KBM-7 (cell line): ENCODE measurements at places on chromosomes 11 and 22.

GRCh38 chr11:40273192-40273732, 1186.2 kb downstream of the LRRC4C start:
- DNase-seq = no peak

DNA sequence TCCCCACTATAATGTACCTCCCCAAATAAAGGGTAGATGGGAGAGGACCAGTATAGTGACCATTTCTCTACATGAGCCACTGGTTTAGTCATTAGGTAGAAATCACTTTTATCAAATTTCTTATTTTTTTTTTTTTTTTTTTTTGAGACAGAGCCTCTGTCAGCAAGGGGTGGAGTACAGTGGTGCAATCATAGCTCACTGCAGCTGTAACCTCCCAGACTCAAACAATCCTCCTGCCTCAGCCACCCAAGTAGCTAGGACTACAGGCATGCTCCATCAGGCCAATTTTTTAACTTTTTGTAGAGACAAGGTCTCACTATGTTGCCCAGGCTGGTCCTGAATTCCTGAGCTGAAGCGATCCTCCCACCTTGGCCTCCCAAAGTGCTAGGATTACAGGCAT, 322.4 kb downstream of the TTC28 start:
- DNase-seq = no peak

- no peak for DNase-seq
Observed at GRCh38 chr11:29231586-29231985, 785.2 kb downstream of the KCNA4 start.

- DNase-seq = no peak
Observed at GRCh38 chr11:19995145-19995544, 165.1 kb downstream of the DBX1 start.

- no peak for DNase-seq
Observed at GRCh38 chr11:446891-447290, 3.2 kb upstream of the PTDSS2 start.

DNA sequence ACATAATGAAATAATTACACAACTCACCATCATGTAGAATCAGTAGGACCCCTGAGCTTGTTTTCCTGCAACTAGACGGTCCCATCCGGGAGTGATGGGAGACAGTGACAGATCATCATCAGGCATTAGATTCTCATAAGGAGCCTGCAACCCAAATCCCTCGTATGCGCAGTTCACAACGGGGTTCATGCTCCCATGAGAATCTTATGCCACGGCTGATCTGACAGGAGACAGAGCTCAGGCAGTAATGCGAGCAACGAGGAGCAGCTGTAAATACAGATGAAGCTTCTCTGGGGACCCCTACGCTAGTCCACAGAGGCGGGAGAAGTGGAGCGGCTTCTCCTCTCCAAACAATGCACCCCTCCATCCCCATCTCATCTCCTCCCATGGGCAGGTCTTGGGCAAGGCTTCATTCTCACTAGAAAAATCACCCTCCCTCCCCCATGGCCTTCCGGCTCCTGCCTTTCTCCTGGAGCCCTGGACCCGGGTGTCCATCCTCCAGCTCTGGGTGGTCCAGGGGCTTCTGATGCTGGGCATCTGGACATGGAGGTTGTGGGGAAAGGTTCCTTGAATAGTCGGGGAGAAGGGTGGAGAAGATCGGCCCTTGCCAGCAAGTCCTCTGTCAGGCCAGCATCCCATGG, 16.2 kb upstream of the RAC2 start:
- no peak for DNase-seq

DNA sequence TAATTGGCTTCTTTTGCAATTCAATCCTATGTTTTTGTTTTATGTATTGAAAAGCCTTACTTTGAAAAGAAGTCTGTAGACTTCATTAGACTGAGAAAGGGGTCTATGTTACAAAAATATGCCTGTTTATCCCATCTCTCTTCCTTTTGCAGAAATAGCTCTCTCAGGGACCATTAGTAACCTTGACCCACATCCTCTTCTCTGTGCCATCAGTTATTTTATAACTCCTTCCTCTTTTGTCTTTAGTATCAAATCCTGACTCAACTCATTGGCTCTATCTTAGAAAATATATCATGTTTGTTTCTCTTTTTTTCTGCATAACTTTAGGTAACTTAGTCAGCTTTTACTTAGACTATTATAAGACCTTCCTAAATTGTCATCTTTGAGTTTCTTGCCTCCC, 20.3 kb downstream of the ZC3H12C start:
- peak; percentile 35 for DNase-seq

- DNase-seq = peak; percentile 11
Observed at GRCh38 chr11:59247531-59248227, 35.0 kb upstream of the MPEG1 start.

DNA sequence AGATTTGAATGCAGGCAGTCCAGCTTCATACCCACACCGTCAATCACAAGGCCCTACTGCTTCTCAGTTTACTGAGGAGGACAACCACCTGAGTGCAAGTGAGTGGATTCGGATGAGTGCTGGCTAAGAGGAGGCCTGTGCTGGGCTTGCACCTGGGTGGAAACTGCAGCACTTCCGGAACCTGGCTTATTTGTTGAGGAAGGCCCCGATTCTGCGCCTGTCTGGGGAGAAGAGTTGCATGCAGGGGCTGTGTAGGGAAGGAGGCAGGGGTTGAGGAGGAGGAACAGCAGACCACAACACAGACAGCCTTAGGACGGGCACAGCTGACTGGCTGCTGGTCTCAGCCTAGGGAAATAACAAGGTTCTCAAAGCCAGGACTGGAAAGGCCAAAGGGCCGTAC, 20.8 kb downstream of the ABTB2 start:
- no peak for DNase-seq

GRCh38 chr11:94675813-94676212, 92.3 kb upstream of the AMOTL1 start:
- DNase-seq = no peak

- no peak for DNase-seq
Observed at GRCh38 chr11:93118276-93118675, 79.5 kb downstream of the SLC36A4 start.

DNA sequence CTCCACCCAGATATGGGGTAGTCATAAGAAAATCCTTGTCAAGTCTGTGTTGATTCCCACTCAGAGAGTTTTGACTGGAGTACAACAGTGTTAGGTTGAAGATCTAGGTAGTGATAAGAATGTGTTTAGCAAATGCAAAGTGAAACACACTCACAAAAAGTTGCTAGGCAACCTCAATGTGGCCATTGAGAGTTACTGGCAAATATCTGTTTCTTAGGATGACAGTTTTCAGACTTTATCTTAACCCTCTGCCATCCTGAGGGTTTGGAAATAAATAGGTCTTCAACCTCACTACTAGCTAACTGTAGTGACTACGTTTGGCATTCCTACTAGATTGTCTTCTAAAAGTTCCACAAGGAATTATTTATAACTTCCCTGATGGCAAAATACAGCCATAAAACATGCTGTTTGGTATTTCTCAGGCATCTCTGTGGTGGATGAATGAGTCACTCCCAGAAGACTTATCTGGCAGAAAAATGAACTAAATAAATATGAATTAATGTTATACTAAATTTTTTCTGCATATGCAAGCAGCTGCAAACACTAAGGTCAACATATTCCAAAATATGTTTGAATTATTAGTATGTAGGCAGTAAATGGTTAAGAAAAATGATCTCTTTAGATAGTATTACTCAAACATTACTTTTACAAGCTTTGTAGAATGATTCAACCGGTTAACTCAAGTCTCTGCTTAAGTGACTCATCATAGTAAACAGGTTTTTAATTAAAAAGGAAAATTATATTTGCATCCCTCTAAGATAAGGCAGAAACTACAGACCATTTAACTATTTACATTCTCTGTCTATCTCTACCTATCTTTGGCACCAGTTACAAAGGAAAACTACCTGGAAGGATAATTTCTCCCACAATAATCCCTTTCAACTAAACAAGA, 17.1 kb upstream of the SYTL2 start:
- DNase-seq = no peak

DNA sequence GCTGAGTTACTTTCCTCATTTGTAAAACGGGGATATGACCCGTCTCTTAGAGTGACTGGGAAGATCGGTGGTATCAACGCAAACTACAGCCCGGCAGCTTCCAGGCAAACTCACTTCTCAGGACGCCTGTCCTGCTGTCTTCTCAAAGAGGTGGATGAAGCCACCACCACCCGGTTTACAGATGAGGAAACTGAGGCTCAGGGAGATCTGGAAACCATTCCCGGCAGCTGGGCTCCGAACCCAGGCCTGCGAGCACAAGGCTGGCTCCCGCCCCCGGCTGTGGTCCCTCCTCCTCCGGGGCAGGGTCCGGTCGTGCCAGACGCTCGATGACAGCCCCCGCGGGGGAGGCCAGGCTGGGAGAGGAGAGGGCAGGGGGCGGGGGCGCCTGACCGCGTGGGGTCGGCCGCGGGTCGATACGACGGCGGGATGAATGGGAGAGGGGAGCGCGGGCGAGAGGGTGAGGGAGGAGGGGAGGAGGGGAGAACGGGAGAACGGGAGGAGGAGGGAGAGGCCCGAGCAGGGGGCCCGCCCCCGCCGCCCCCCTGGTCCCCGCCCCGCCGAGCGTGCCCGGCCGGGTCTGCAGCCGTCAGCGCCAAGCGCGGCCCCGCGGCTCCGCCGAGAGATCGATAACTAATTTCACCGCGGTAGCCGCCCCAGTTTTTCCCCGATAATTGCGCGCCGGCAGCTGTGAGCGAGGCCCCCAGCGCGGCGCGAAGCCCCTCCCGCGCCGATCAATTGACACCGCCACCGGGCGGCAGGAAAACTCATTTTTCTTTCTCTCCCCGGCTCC, 14.0 kb downstream of the IGLL1 start:
- peak; percentile 32 for DNase-seq

DNA sequence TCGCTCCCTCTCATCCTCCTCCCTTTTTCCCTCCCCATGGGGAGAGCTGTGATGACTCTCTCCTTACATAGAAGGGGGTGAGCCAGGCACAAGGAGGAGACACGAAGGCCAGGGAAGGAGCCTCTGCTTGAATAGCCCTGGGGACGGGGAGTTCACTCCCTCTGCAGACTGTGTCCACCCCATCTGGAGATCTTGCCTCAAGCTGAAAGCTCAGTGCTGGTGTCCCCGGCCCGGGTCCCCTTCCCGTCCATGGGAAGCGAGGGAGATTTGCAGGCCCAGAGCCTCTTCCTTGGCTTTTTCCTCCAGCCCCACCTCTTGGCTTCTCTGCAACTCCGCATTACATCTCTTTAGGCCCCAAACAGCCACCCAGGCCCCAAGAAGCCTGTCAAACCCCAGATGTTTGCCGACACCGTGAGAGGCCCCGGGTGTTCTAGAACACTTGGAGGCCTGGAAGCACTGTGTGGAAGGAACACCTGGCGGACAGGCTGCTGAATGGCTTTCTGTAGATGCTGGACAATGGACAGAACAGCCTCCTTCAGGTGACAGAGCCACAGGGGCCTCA, 32.3 kb downstream of the LINC01488 start:
- no peak for DNase-seq

DNA sequence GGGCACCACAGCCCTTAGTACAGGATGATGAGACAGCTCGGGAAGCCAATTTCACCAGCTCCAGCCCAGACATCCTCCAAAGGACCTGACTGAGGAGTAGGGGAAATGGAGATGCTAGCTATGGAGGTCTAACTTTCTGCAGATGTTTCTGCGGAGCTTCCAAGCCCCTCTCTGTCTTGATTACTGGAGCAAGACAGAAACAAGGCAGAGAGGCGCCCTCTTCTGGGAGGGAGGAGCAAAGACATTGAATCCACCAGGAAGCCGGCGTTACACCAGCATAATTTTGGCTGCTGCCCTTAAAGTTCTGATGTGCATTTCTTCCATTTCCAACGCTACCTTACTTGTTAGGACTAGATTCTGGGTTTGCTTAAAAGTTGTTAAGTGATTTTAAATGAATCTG, 107.3 kb upstream of the HSD17B12 start:
- DNase-seq = peak; percentile 59

- no peak for DNase-seq
Observed at GRCh38 chr22:40684728-40685127, 5.4 kb downstream of the MCHR1 start.

GRCh38 chr22:49663311-49663711, 164.4 kb downstream of the BRD1 start:
- no peak for DNase-seq

DNA sequence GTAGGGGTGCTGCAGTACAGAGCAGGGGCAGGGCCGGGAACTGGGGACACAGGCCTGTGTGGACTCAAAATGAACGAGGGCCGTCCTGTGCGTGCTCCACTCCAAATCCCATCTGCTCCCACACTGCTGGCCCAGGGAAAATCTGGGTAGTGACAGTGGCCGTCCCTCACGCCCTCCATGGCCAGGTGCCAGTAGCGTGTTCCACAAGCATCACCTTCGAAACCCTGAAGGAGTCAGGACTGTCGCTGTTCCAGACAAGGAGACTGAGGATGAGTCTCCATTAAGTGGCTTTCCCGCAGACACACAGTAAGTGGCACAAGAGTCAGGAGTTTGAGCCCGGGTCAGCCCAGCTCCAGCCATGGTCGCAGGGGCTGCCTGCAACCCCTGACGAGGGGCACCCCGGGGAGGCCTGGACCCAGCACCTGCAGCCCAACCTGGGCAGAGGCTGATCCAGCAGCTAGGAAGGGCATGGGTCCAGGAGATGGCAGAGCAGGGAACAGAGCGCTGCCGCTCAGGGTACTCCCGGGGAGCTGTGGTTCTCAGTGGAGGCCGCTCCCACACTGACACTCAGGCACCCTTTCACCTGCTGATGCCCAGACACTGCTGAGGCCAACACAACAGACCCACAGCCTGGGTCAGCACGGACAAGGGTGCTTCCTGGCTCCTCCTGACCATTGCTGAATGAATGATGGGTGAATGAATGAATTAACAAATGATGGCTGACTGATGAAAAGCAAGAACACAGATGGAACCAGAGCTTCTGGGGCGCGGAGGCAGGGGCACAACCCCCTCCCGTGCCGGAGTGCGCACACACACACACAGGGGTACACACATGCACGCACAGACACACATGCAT, 35.3 kb downstream of the IGF2 start:
- DNase-seq = no peak

DNA sequence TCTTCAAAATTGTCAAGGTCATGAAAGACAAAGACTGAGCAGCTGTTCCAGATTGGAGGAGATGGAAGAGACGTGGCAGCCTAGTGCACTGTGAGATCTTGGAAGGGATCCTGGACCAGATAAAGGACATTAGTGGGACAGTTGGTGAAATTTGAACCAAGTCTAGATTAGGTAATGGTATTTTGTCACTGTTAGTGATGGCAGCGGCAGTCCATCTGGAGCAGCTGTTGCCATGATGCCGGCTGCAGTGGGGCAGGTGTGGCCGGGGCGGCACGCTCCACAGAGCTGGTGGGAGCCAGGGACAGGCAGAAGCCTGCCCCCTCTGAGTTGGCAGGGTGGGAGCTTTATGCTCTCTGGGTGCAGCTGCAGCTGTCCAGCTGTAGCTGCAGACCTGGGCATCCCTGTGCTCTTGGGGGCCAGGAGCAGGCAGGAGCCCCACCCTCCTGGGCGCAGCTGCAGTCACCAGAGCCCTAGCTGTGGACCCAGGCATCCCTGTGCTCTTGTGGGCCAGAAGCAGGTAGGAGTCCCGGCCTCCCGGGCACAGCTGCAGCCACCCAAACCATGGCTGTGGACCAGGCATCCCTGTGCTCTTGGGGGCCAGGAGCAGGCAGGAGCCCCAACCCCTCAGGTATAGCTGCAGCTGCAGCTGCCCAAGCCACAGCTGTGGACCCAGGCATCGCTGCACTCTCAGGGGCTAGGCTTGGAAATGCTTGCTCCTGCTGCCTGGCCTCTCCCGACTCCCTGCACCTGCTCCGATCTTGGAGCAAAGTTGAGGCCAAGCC, 20.7 kb downstream of the DIXDC1 start:
- no peak for DNase-seq

GRCh38 chr22:26981541-26981940, 324.2 kb downstream of the MIAT start:
- no peak for DNase-seq
